ENCODE measurements at places on chromosomes 1 and 21.

DNA sequence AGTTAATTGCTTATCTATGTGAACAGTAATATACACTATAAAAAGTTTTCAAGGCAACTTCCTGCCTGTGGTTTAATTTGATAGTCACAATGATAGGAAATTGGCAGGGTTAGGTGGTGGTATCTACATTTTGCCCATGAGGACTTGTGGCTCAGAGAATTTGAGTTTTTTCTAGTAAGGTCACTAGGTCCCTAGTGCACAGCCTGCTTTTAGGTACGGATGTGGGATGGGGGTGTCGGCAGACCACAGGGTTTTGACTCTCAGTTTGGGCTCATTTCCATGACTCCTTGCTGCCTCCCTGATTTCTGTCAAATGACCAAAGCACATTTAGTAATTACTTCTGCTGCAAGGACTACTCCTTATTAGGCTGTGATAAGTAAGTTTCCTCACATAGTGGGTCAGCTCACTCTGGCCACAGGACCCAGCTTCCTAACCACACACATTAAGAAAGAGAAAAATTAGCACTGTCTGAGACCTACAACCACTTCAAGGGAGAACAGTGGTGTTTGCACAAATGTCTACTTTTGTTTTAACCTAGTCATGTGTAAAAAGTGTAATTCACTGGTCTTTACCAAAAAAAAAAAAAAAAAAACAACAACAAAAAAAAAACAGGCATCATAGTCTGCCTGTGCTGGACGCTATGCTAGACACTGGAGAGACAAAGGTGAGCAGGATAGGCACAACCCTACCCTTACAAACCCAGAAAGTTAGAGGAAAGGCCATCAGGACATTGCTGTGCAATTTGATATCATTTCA, 43.7 kb downstream of the MRPL39 start:
- no peak for DNase-seq

GRCh38 chr1:231241750-231242149, 738 bp downstream of the GNPAT start:
- no peak for DNase-seq

DNA sequence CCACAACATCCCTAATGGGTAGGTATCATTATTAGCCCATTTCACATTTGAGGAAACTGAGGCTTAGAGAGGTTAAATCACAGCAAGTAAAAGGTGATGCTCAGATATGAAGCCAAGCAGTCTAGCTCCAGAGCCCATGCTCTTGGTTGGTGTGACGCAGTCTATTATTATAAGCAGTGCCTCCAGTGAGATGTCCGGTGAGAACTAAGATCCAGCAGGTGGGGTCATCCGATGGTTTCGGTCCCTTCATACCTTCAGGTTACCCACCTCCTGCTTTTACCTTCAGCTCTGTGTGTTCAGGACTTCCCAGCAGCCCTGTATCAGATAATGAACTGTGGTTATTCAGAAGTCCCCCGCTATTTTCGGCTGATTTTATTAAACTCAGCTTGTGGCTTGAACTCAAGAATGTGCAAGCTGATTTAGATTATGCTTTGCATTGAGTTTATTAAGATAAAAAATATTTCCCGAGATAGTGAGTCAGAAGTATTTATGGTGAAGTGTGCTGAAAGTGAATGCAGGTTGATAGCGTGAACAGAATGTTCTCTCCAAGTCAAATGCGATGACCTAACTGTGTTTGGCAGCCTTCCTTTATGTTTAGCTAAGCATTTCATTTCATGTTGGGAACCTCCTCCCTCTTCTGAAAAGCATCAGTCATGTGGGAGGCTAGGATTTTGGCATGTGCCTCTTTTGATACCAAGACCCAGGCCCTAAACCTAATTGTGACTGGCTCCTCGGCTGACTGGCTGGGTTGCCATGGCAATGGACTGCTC, 160.9 kb upstream of the UBE2U start:
- DNase-seq = no peak

GRCh38 chr1:190168116-190168892, 309.4 kb downstream of the BRINP3 start:
- no peak for DNase-seq

- no peak for DNase-seq
Observed at GRCh38 chr1:51423073-51423821, 92.9 kb upstream of the TTC39A start.

GRCh38 chr21:14361958-14362357, 21.0 kb downstream of the HSPA13 start:
- DNase-seq = no peak

DNA sequence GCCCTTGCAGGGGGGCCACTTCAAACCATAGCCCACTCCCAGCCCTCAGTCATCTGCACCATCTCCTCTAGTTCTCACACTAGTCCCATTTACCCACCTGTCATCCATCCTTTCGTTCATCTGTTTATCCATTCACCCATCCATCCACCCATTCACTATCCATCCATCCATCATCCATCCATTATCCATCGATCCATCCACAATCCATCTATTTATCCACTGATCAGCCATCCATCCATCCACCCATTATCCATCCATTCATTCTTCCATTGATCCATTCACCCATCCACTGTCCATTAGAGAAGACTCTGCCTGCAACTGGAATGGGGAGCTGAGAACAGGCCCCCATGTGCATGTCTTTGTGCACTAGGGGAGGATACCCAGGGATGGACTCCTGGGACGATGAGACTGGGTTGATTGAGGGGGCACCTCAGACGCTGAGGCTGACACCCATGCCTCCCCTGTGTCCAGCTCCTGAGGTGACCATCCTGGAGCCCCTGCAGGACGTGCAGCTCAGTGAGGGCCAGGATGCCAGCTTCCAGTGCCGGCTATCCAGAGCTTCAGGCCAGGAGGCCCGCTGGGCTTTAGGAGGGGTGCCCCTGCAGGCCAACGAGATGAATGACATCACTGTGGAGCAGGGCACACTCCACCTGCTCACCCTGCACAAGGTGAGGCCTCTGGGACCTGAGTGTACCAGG, 97.9 kb downstream of the TRIM11 start:
- DNase-seq = no peak

- DNase-seq = peak; percentile 52
Observed at GRCh38 chr1:26275580-26276431, 4.1 kb upstream of the SH3BGRL3 start.

GRCh38 chr1:12506281-12507280, 111.4 kb downstream of the DHRS3 start:
- no peak for DNase-seq

- no peak for DNase-seq
Observed at GRCh38 chr1:152858062-152858461, 1.7 kb upstream of the LCE7A start.

GRCh38 chr1:53107570-53108322, 34.7 kb downstream of the SLC1A7 start:
- no peak for DNase-seq

GRCh38 chr21:39318091-39318959, 4.9 kb upstream of the BRWD1 start:
- DNase-seq = no peak

DNA sequence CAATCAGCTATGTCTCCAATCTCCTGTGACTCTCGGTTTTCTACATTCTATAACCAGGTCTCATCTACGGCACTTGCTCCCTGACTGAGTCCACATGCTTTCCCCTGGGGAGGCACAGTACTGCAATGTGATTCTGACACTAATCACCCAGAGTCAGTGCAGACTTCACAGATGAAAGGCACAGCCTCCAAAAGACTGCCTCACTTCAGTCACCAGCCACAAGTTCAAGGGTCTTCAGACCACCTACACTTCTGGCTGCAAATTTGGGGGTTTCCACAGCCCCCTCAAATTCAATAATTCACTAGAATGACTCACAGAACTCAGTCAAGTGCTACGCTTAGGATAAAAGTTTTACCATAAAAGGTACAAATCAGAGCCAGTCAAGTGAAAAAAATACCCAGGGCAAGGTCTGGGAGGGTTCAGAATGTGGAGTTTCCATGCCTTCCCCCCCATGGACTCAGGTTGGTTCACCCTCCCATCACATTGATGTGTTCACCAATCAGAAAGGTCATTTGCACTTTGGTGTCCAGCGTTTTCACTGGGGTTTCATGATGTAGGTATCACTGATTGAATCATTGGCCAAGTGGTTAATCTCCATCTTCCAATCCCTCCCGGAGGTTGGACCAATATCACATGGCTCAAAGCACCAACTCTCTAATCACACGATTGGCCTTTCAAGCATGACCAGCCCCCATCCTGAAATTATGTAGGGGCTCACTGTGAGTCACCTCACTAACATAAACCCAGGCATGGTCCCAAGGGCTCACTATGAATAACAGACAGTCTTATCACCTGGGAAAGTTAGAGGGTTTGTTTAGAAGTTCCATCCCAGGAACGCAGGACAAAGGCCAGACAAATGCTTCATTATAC, 182.9 kb upstream of the CAMK1G start:
- DNase-seq = no peak

DNA sequence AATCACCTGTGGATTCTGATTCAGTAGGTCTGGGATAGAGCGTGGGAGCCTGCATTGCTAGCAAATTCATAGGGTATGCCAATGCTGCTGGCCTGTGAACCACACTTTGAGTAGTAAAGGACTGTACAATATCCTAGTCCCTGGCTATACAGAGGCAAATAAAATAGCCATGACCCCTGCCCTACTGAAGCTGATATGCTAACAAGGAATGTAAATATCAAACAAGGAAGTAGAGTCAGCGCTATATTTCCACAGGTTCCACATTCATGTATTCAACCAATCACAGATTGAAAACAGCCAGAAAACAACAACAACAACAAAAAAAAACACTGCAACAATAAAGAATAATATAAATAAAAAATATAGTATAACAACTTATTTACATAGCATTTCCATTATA, 77.8 kb downstream of the TM2D1 start:
- DNase-seq = no peak

DNA sequence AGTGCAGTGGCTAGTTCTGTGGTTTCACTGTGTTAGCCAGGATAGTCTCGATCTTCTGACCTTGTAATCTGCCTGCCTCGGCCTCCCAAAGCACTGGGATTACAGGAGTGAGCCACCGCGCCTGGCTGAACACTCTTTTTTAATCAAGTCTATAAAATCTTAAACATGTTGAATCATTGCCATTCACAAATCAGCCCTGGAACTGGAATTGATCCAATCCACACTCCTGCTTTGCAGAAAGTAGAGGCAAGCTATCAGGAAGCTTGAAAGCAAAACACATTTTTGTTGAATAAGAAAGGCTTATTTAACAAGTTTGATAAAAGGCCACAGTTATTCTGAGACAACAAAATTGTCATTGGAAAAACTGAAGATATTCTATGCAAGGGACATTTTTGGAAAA, 18.3 kb upstream of the EFHD2 start:
- no peak for DNase-seq

GRCh38 chr1:228263636-228264035, 55.8 kb downstream of the OBSCN start:
- DNase-seq = no peak

DNA sequence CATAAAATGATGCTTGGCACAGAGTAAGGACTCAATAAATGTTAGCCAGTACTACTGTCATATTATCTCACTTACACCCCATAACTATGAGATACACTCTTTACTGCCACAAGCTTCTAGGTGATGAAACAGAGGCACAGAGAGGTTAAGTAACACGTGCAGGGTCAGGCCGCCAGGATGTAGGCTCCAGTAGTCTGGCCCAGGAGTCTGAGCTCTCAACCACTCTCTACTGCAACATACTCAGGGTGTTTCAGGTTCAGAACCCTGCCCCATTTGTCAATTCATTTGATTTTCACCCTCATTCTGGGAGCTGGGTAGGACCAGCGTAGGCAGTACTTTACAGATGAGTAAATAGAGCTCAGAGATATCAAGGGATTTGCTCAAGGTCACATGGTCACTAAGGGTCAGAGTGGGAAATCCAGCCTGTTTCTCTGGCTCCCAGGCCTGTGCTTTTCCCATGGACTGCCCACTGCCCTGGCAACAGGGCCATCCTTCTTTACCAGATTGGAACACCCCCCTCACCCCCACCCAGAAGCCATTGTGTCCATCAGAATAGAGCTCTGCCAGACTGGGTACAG, 21.2 kb downstream of the IQGAP3 start:
- no peak for DNase-seq

DNA sequence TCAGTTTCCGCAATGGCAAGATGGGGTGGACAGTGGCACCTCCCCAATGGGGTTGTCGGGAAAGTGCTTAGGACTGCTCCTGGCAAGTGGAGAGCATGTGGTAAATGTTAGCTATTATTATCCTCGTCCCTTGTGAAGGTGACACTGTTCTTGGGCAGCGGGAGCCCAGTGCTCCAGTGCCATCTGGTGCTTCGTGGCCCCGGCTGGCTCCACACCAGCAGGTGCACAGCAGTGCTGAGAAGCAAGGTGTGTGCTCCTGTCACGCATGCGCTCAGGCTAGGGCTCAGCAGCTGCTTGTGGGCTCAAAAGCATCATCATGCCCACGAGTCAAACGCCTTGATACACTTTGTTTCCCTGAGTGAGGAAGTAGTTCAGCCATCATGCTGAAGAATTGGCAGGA, 24.9 kb upstream of the KCNC4 start:
- no peak for DNase-seq

- no peak for DNase-seq
Observed at GRCh38 chr1:27372022-27372807, 2.4 kb downstream of the FCN3 start.

DNA sequence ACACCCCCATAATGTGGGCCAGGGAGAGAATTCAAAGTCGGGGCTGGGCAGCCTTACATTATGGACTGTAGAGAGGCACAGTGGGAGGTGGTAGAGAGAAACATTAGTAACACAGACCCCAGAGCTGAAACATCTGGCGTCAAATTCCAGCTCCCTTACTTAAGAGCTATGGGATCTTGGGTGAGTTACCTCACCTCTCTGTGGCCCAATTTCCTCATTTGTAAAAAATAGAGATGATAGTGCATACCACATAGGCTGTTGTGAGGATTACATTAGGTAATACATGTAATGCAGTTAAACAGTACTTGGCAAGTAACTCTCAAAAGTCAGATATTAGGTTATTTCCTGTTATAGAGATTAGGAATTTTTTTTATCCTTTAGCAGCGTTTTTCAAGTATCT, 160.5 kb upstream of the KIAA0040 start:
- DNase-seq = no peak

DNA sequence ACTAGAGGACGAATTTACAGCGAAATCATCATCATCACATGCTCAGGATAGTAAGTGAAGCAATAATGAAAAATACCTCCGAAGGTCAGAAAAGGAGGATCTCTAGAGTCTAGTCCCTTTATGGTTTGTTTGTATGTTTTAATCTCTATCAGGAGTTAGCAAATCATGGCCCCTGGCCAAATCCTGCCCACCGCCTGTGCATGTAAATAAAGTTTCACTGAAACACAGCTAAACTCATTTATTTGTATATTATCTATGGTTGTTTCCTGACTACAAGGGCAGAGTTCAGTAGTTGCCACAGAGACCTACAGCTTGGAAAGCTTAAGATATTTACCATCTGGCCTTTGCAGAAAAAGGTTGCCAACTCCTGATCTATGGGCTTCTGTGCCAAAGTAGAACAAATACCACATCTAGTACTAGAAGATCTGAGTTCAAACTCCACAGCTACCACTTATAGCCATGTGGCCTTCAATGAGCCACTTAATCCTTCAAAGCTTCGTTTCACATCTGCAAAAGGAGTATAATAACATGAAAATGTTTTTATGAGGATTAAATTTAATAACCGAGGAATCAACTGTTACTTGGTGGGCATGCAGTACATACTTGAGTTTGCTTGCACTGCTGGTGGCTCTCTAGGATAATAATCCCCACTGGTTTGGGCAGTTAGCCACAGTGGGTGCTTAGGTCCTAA, 94.0 kb upstream of the KIF26B start:
- no peak for DNase-seq

All from stimulated activated CD8-positive, alpha-beta memory T cell treated with anti-CD3 and anti-CD28 coated beads, Interleukin-7, amount 100 ng/mL, for 1 hour (primary cell).